ENCODE measurements at places on chromosomes 5 and 9.

- DNase-seq = no peak
Observed at GRCh38 chr9:112586599-112587155, 100.0 kb downstream of the KIAA1958 start.

- DNase-seq = no peak
Observed at GRCh38 chr5:36957953-36958537, 81.5 kb downstream of the NIPBL start.

DNA sequence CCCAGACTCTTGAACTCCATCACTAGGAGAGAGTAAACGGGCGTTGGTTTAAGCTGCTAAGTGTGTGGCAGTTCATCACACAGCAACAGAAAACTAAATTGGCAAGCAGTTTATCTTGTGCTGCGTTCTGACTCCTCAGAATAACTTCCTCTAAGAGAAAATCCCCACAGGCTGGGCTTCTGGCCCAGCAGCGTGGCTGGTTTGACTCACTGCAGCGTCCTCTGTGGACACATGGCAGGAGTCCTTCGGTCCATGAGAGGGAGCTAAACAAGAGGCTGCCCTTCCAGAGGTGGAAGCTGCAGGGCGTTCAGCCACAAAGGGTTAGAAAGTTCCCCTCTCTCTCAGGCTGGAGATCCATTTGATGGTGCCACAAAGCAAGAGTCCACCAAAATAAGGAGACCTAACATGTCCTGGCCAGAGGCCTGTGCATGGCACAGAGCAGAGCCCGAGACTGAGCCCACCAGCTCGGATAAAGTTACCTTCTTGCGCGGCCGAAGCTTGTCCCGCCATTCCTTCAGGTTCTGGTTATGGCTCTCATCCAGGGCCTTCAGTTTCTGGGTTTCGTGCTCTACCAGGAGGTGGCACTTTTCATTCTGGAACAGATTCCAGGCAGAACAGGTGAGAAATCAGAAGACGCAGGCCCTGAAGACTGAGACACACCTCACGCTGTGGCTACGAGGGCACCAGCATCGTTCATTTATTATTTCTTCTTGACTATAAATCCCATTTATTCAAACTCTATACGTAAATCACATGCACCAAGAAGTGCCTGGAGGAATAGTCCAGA is 46.2 kb upstream of the FBXW11 start:
- no peak for DNase-seq

- no peak for DNase-seq
Observed at GRCh38 chr5:131281133-131281867, 17.4 kb downstream of the CDC42SE2 start.

- DNase-seq = no peak
Observed at GRCh38 chr9:30913331-30913730, 1471.1 kb upstream of the ACO1 start.

GRCh38 chr5:174500636-174501035 is 223.7 kb upstream of the MSX2 start:
- no peak for DNase-seq

DNA sequence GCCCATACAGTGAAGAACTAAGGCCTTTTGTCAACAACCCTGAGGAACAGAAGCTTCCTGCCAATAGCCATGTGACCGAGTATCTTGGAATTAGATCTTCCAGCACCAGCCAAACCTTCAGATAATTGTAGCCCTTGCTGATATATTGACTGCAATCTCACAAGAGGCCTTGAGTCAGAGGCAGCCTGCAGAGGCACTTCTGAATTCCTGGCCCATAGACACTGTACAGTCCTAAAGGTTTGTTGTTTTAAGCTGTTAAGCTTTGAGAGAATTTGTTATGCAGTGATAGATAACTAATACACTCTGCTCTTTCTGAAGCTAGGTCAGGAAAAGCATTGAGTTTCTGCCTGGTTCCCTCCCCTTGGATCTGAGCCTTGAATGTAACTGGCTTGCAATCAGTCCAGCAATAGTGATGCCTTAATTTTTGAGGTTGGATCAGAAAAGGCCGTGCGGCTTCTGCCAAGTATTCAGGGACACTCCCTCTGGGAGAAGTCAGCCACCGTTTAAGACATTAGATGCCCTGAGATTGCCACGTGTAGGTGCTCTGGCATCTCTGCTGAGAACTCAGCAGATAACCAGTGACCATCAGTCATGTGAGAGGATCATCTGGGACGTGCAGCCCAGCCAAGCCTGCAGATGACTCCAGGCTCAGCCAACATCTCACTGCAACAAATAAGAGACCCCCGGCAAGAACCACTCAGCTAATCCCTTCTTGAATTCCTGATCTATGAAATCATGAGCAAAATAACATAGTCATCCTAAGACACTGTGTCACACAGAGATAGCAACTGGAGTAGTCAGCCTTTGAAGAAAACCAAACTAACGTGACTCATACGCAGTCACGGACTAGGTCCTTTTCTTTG is 126.8 kb upstream of the STC2 start:
- no peak for DNase-seq

- DNase-seq = no peak
Observed at GRCh38 chr9:71928806-71929205, 17.4 kb downstream of the C9orf85 start.

GRCh38 chr9:136079916-136080246 is 15.2 kb downstream of the NACC2 start:
- DNase-seq = no peak

DNA sequence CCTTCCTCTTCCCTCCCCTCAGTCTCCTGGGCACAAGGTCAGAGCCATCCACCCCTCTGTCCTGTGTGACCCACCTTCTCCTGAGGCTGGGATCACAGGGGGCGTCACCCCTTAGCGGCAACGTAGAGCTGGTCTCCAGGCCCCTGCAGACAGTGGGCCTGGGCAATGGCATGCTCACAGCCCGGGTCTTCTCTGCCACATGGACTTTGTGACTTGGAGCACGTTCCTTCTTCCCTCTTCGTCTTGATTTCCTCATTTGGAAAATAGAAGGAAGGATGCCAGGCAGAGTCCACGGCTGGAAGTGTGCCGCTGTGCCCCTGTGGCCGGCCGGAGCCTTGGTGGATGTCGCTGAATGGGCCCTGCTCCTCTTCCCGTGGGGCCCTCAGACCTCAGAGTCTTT is 10.0 kb downstream of the RXRA start:
- no peak for DNase-seq

GRCh38 chr9:96008502-96009222 is 133.2 kb downstream of the ERCC6L2 start:
- DNase-seq = no peak

All from stimulated activated CD4-positive, alpha-beta T cell treated with anti-CD3 and anti-CD28 coated beads, Interleukin-15, amount 100 ng/mL, for 1 hour (primary cell).